ENCODE measurements at places on chromosomes 13 and 19. TPM values are rescaled to one million over a fixed set of nuclear protein-coding genes. Genes with fewer than 3 reads are reported as not detected.

Gene KLF12
- 7.7 TPM for total RNA-seq

Gene ZNF284
- 2.2 TPM for total RNA-seq

Gene WDR18
- total RNA-seq = 141 TPM

Gene LSR
- total RNA-seq = 0.27 TPM

Gene SELENOV
- not detected for total RNA-seq

Gene OBI1
- 23.3 TPM for total RNA-seq

Gene PLIN5
- 0.09 TPM for total RNA-seq

Gene ELAVL1
- 43.6 TPM for total RNA-seq

Gene ZNF285
- 2.8 TPM for total RNA-seq

Gene KLK7
- not detected for total RNA-seq

Gene CD209
- not detected for total RNA-seq

Gene BCL2L12
- total RNA-seq = 5.4 TPM

Gene MIA
- total RNA-seq = not detected

Gene CPT1C
- 16.9 TPM for total RNA-seq

Gene ZNF418
- 3.1 TPM for total RNA-seq

Gene NCR1
- not detected for total RNA-seq

Gene HMG20B
- total RNA-seq = 78.4 TPM

Gene CRX
- total RNA-seq = not detected

Gene ZNF555
- 4.4 TPM for total RNA-seq

Gene ELL
- 13.8 TPM for total RNA-seq

Gene B3GNT8
- 2.2 TPM for total RNA-seq

Gene NBEA
- total RNA-seq = 4.6 TPM

Gene ZNF91
- 11.7 TPM for total RNA-seq

Gene ADGRE2
- total RNA-seq = not detected

Gene JSRP1
- total RNA-seq = not detected

Gene LHB
- 0.19 TPM for total RNA-seq

Gene ZNF580
- total RNA-seq = 1.7 TPM

Gene ZNF14
- total RNA-seq = 3.4 TPM

Gene IGSF23
- total RNA-seq = 0.28 TPM

Gene RPS15
- 380 TPM for total RNA-seq

Gene VSIG10L
- 0.18 TPM for total RNA-seq

Gene PSG7
- not detected for total RNA-seq

Gene LIM2
- not detected for total RNA-seq

Gene NPAS1
- not detected for total RNA-seq

Gene KLK15
- total RNA-seq = 0.09 TPM

Gene SYT5
- total RNA-seq = not detected

Gene SMIM44
- total RNA-seq = not detected

Gene CFD
- 1.4 TPM for total RNA-seq

Gene ISYNA1
- 42.6 TPM for total RNA-seq

Gene LGALS7
- total RNA-seq = not detected

Gene LILRB2
- total RNA-seq = not detected

Gene ERCC5
- 43.3 TPM for total RNA-seq

Gene ZNF574
- 10.3 TPM for total RNA-seq

Gene CGB1
- total RNA-seq = not detected

Gene SLC15A1
- total RNA-seq = under 0.01 TPM

Gene GDF15
- total RNA-seq = 103 TPM

Gene LYPD3
- not detected for total RNA-seq

Gene SCAMP4
- total RNA-seq = 18.0 TPM

Gene MUC16
- not detected for total RNA-seq

Gene CATSPERD
- not detected for total RNA-seq

Gene PPP1R13L
- total RNA-seq = 4.5 TPM

Gene GAS6
- 150 TPM for total RNA-seq

Gene CRLF1
- total RNA-seq = 0.09 TPM
